ENCODE measurements at places on chromosomes 2 and 18.

DNA sequence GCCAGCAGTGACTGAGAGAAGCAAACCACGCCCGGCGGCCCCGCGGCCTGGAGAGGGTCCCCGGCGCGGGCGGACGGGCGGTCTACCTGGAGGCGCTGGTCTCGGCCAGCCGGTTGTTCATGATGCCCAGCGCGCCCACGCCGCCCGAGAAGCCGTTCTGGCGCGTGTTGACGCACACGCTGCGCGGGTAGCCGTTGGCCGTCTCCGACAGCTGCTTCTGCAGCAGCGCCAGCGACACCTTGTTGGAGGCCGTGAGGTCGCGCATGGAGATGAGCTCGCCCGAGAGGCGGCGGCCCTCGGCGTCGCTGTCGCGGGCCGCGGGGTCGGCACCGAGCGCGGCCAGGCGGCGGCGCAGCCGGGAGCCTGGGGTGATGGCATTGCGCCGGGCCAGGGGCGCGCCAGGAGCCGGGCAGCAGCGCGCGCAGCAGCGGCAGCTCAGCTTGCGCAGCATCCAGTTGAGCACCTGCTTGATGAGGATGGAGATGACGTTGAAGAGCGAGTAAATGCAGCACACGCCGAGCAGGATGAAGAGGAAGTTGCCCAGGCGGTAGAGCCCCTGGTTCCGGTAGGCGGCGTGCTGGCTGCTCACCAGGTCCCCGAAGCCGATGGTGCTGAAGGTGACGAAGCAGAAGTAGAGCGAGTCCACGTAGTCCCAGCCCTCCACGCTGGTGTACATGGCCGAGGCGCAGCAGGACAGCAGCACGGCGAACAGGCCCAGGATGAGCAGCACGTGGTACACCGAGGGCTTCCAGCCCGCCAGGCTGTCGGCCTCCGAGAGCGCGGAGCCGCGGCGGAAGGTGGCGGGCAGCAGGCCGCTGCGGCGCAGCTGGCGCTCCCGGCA, 118.1 kb downstream of the MSH2 start:
- peak; percentile 71 for DNase-seq

GRCh38 chr2:142803158-142803557, 74.3 kb upstream of the KYNU start:
- no peak for DNase-seq

- DNase-seq = no peak
Observed at GRCh38 chr2:72263043-72263775, 115.5 kb upstream of the CYP26B1 start.

- no peak for DNase-seq
Observed at GRCh38 chr2:233451950-233452349, 97.7 kb downstream of the DGKD start.

GRCh38 chr2:120510751-120511395, 164.9 kb downstream of the INHBB start:
- no peak for DNase-seq

GRCh38 chr2:169222665-169223064, 139.7 kb downstream of the LRP2 start:
- no peak for DNase-seq

DNA sequence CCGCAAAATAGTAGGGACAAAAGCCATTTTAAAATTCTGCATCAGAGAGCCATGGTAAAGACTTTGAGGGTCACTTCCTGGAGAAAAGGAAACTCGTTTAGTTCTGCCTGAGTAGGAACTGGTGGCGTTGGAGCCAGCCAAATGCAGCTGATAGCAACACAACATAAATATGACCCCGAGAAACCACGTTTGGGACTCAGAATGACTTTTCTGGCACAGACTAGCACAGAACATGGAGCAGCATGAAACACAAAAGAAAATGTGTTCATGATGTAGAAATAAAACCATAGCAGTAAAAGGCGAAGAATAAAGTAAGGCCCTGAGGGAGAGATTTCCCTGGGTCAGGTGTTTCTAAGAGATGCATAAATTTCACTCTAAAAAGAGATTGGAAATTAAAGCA, 149.2 kb upstream of the KLHL29 start:
- DNase-seq = no peak

Data from naive thymus-derived CD4-positive, alpha-beta T cell (primary cell).